ENCODE measurements at places on chromosomes 4 and X.

- DNase-seq: no peak
Observed at GRCh38 chr4:71765821-71766383, 18.0 kb downstream of the GC start.

DNA sequence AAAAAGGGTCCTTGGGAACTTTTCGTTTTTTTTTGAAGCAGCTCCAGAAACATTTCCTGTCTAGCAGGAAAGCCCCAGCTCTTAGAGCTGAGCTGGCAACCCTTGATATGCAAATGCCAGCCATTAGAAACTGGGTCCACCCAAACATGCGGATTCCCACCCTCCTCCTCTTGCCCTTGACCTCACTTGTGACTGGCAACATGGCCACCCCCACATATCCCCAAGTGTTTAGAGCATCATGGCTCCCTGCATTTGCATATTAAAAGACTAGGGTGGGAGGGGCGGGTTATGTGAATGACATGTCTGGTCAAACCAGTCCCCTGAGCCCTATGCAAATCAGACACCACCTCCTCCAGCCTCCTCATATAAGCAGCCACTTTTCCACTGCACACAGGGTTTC, 671.1 kb downstream of the FAT4 start:
- DNase-seq: no peak

GRCh38 chr4:26454961-26455360, 35.3 kb downstream of the CCKAR start:
- DNase-seq: no peak

DNA sequence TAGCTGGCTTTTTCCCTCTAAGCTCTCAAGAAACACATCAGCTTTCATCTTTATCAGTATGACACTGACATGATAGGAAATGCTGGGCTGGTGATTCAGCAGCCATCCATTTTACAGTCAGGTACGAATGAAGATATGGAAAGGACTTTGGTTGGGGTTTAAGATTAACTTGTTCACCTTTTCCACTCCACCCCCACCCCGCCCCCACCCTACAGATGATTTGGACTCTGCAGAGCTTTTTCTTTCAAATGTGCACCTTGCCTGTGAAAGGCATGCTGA, 132.6 kb downstream of the AKAP4 start:
- DNase-seq: no peak

DNA sequence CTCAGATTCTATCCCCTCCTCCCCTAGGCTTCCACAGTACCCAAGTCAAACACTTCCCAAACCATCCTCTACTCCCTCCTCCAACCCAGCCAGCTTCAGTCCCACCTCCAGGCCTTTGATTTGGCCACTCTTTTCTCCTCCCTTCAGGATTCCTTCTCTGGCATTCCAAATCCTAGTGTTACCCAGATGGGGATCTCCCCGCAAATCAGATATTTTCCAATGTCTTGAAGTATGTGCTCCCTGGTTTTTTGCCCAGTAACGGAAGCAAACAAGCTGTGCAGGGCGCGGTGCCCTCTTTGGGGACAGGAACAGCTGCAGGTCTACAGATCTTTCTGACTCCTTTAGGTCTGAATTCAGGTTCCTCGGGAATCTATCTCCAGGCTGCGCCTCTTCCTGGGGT, 2.2 kb upstream of the SYN1 start:
- DNase-seq: no peak

- DNase-seq: no peak
Observed at GRCh38 chr4:46937493-46937892, 28.4 kb upstream of the COX7B2 start.

DNA sequence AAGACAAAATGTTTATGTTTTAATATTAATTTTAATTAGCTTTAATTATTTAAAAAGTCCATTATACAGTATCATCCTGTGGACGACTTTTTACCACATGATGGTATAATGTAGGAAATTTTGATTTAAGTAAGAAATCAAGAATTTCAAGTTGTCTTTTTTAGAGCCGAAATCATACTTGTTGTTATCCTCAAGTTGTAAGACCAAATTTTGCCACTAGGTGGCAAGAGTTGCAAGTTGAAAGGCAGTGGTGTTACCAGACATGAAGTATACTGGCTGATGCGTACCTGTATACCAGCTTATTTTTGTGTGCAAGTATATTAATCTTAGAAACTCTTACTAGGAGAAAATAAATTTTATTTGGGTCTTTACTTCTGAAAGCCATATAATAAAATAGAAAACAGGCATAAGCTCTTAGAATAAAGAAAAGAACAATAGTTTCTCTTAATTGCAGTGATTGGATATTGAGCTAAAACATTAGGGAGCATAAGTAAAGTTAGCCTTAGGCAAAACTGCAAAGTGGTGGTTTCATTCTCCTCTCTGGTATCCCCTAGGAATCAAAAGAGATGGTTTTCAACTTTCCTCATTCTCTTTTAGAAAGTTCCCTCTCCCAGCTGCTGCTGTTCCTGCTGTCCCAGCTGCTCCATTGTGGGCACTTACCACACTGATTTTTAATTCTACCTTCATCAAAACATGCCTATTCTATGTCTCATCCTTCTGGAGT, 118.0 kb upstream of the WDFY3 start:
- no peak for DNase-seq
